Calu3 (cell line): ENCODE measurements at places on chromosomes 5 and 9.

DNA sequence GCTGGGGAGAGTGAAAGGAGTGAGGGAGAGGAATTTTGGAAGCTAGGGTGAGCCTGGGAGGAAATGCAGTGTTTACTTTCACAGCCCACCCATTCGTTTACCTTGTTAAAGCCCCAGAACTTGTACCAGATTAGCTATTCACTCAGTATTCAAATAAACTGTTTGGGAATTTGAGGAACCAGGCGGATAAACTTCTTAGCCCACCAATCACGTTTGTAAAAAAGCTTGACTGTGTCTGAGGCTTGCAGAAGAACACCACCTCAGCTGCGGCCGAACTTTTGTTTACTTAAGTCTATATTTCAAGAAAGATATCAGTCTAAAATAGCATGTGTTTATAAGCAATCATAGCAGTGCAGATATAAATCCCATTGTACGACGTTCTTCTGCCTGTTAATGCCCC lies 5.2 kb upstream of the TLE1 start:
- no peak for DNase-seq

- no peak for DNase-seq
Observed at GRCh38 chr5:117594166-117594565, 1019.5 kb upstream of the SEMA6A start.

GRCh38 chr5:133749331-133749985 lies 137.1 kb upstream of the FSTL4 start:
- DNase-seq, result no peak

DNA sequence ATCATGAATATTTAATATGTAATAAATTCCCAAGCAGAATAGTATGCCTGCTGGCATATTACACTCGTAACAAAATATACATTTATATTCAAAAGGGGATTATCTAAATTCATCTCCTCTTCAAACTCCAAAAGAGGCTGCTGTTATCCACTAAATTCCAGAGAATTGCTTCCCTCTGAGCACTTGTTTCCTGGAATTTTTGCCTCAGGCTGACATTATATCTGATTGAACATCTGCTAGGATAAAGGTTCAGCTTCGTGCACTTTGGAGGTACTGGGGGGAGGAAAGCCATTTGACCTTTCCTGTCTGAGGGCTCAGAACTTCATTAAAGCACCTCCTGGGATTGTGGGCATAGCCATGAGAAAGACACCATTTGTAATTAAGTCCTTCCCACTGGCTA lies 4.3 kb upstream of the HAPLN1 start:
- no peak for DNase-seq

DNA sequence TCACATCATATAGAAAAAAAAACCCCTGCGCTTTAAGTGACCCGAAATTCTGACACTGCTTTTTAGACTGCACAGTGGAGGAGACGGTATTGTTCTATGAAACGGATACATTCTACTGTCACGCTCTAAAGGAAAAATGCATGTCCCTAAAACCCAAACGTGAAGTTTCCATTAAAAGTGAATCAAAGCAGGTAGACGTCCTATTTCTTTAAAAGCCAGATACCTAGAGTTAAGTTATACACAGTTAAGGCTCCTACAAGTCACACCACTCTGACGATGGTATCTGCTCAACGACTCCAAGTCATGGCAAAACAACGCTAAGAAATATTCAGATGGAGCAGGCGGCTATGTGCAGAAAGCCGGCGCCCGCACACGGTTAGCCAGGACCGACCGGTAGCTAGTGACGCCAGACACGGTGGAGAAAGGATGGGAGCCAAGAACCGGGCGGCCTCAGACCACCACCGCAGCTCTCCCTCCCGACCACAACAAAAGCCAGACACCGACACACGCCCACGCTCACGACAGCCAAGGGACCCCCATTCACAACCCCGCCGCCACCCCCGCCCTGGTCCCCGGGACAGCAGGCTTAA lies 734 bp downstream of the SKP1 start:
- no peak for DNase-seq

DNA sequence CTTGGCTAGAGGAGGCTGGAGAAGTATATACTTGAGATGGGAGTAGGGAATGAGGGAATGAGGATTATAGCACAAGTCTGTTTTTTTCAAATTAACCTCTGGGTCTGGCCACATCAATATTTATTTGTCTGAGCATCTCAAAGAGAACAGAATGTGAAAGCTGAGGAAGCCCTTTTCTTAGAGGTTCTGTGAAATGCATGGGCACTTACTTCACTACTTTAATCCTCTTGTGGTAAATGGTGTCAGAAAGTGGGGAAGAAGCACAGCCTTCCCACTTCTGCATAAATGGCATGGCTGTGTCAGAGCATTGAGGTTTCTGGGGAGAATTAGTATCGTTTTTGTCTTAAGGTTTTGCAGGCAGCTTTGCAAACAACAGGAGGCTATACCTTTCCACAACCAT lies 48.6 kb downstream of the SPATA31D1 start:
- no peak for DNase-seq

DNA sequence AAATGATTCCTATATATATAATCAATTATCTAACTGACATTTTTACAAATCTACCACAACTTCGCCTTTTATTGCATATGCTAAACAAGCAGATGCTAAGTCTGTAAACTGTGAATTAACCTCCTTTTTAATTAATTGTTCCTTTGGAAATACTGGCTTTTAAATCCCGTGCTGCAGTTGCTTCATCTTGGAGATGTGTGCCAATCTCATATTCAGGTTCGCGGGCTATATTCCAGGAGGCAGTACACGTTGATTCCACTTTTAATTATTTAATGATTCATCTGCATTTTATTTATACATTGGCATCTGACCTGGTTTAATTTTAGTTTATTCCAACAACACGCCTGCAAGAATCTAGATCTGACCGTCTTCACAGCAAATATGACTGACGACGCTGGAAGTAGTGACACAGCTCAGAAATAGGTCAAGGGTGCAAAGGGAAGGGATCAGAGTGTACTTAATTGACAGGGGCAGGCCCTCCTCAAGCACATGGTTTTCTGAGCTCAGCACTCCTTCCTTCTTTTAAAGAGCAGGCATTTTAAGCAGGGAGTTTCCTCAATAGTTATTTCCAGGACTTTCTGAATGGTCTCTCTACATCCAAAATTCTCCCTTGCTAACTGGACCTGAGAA lies 125.2 kb downstream of the GLIS3 start:
- DNase-seq, result no peak
